ENCODE measurements at places on chromosomes 11 and 22. TPM values are rescaled to one million over a fixed set of nuclear protein-coding genes. Genes with fewer than 3 reads are reported as not detected.

The APOBEC3F gene
- total RNA-seq: 9.2 TPM

The TNNT3 gene
- not detected for total RNA-seq

The SLC22A6 gene
- total RNA-seq: not detected

The PNPLA3 gene
- total RNA-seq: 3.5 TPM

The ZDHHC13 gene
- total RNA-seq: 22.9 TPM

The LRRC56 gene
- 0.62 TPM for total RNA-seq

The DBX1 gene
- total RNA-seq: not detected
